ENCODE measurements at places on chromosomes 5 and 9.

DNA sequence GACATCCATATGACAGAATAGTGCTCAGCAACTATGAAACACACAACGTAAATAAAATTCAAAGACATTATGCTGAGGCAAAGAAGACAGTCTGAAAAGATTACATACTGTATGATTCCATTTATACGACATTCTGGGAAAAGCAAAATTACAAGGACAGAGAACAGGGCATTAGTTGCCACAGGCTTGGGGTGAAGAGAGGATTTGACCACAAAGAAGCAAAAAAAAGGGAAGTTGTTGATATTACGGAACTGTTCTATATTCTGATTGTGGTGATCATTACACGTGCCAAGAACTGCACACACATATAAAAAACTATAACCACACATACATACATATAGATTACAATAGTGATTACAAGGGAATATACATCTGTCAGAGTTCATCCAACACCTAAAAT is 24.1 kb downstream of the CDK5RAP2 start:
- no peaks in the 10 kb centered on the region for H3K4me1 ChIP-seq
- no peaks in the 10 kb centered on the region for H3K36me3 ChIP-seq
- H3K27ac ChIP-seq, result no peak overlapping the region
- H3K27me3 ChIP-seq, result no peaks in the 10 kb centered on the region
- no peak overlapping the region for H3K4me3 ChIP-seq
- DNase-seq, result no peak

- no peaks in the 10 kb centered on the region for H3K36me3 ChIP-seq
- DNase-seq, result peak; percentile 92
- no peaks in the 10 kb centered on the region for H3K27me3 ChIP-seq
- H3K4me1 ChIP-seq, result peaks cover 13% of the 10 kb centered on the region
These were observed 39.6 kb upstream of the SLC6A19 start for GRCh38 chr5:1161833-1162229.

DNA sequence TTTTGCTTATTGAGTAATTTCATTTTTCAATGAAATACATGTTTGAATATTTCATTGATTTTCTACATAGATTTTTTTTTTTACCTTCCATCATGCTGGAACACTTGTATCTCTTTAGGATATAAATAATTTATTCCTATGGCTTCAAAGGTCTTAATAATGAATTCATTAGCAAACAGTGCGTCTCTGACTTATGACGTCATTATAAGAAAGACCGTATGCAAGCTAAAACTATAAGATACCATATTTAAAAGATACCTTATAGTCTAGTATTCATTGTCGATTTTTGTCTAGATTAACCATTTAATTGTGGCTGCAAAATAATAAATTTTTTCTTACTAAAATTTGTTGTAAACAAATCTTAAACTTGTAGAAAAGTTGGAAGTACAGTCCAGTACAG is 187.7 kb upstream of the CHD1 start:
- no peak overlapping the region for H3K27ac ChIP-seq
- no peaks in the 10 kb centered on the region for H3K4me1 ChIP-seq
- no peaks in the 10 kb centered on the region for H3K27me3 ChIP-seq
- no peak for DNase-seq
- no peak overlapping the region for H3K4me3 ChIP-seq
- H3K36me3 ChIP-seq, result no peaks in the 10 kb centered on the region

DNA sequence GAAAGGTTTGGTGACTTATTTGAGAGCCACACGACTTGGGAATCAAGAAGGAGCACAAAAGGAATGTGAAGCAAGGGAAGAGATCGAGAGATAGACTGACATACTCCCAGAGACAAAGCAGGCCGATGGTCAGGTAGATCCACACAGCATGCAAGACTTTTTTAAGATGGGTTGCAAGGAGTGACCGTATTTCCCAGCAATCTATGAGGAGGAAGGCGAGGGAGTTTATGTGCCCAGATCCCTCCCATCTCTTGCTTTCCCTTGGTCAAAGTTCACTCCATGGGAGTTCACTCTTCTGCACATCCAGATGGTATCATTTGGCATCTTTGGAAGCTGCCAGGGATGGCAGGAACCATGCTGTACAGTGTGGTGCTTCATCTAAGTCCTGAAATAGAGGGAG is 148.9 kb downstream of the RMI1 start:
- H3K27me3 ChIP-seq, result no peaks in the 10 kb centered on the region
- DNase-seq, result no peak
- H3K27ac ChIP-seq, result no peak overlapping the region
- H3K4me1 ChIP-seq, result no peaks in the 10 kb centered on the region

Data from thyroid gland (tissue), 4 donors.